Pancreas (tissue), 10 donors: ENCODE measurements at places on chromosomes 6 and 20. TPM values are rescaled to one million over a fixed set of nuclear protein-coding genes. Genes with fewer than 3 reads are reported as not detected.

DNA sequence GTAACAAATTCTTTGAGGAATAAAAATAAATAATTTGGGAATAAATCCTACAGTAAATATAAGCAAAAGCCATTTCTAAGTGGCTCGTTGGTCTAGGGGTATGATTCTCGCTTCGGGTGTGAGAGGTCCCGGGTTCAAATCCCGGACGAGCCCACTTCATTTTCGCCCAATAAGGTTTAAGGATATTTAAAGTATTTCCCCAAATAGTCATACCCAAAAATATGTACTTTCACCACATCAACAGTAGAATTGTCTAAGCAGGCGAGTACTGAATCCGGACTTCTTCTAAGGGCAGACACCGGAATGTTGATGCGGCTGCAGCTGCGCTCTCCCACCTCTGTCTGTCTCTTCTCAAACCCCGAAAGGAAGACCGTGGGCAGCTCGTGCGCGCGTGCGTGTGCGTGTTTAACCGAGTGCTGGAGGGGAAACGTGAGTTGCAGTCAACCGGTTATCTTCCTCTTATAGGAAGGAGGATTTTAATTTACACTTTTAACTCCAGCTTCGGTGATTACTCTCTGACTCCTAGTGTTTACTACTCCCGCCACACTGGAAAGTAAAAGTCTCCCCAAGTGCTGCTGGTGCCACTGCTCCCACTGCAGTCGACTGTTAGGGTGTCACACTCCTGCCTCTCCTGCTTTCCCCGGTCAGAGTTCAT is 155.7 kb upstream of the PRSS16 start:
- H3K27ac ChIP-seq = no peak overlapping the region
- H3K4me1 ChIP-seq = no peaks in the 10 kb centered on the region
- no peak for DNase-seq
- no peaks in the 10 kb centered on the region for H3K27me3 ChIP-seq
- no peak overlapping the region for H3K4me3 ChIP-seq

GRCh38 chr20:48864254-48864653 is 36.5 kb upstream of the PREX1 start:
- no peak overlapping the region for H3K4me3 ChIP-seq
- H3K4me1 ChIP-seq = no peaks in the 10 kb centered on the region
- H3K27me3 ChIP-seq = no peaks in the 10 kb centered on the region
- H3K27ac ChIP-seq = no peak overlapping the region
- DNase-seq = no peak

TGM2 gene
- total RNA-seq = 3.8 TPM

- H3K4me1 ChIP-seq = no peaks in the 10 kb centered on the region
- DNase-seq = no peak
- H3K27me3 ChIP-seq = no peaks in the 10 kb centered on the region
- no peak overlapping the region for H3K27ac ChIP-seq
Observed at GRCh38 chr6:109428889-109429477, 11.4 kb downstream of the PPIL6 start.

DNA sequence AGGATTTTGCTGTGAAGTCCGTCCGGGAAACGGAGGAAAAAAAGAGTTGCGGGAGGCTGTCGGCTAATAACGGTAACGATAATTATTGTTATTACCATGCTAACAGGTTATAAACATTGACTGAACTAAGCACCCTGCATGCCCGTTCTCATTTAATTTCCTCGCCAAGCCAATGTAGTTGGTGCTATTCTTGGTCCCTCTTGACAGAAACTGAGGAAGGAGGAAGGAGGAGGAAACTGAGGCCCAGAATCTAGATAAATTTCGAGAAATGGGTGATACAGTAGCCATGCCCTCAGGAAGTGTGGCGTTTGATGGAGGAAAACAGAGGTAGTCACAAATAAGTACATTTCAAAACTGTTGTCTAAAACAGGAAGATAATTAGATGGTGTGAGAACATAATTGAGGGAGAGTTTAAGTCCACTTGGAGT is 474 bp downstream of the TPX2 start:
- H3K27me3 ChIP-seq = no peaks in the 10 kb centered on the region
- H3K36me3 ChIP-seq = no peaks in the 10 kb centered on the region
- H3K4me3 ChIP-seq = peak overlapping the region; percentile 54
- H3K4me1 ChIP-seq = no peaks in the 10 kb centered on the region
- no peak for DNase-seq
- no peak overlapping the region for H3K27ac ChIP-seq

DNA sequence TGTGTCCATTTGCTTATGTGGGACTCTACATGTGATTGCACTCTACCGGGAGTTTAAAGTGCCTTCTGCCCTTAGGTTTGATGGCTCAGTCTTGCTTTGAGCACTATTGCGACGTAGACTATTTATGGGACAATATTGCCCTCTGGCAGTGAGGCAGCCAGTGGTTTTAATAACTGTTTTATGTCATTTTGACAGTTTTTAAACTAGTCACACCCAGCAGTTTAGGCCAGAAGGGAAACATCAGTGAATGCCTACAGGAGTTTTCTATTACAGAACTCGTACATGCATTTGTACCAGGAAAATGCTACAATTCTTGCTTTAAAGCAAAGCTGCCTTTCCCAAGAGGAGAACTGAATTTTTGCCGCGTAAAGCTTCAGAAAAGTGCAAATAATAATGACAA is 813.7 kb downstream of the KIF16B start:
- no peaks in the 10 kb centered on the region for H3K4me1 ChIP-seq
- no peaks in the 10 kb centered on the region for H3K27me3 ChIP-seq
- no peak overlapping the region for H3K27ac ChIP-seq
- H3K36me3 ChIP-seq = no peaks in the 10 kb centered on the region

DNA sequence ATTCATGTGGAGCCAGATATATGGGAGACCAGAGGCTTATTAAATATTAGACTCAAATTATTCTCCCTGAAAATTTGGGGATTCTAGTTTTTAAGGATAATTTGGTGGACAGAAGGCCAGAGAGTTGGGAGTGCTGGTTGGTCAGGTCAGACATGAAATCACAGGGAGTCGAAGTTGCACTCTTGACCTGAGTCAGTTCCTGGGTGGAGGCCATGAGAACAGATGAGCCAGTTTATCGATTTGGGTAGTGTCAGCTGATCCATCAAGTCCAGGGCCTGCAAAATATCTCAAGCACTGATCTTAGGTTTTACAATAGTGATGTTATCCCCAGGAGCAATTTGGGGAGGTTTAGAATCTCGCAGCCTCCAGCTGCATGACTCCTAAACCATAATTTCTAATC is 563.5 kb upstream of the NRSN1 start:
- H3K27me3 ChIP-seq = no peaks in the 10 kb centered on the region
- H3K27ac ChIP-seq = no peak overlapping the region
- no peaks in the 10 kb centered on the region for H3K4me1 ChIP-seq
- H3K4me3 ChIP-seq = no peak overlapping the region
- no peaks in the 10 kb centered on the region for H3K36me3 ChIP-seq
- DNase-seq = no peak

DNA sequence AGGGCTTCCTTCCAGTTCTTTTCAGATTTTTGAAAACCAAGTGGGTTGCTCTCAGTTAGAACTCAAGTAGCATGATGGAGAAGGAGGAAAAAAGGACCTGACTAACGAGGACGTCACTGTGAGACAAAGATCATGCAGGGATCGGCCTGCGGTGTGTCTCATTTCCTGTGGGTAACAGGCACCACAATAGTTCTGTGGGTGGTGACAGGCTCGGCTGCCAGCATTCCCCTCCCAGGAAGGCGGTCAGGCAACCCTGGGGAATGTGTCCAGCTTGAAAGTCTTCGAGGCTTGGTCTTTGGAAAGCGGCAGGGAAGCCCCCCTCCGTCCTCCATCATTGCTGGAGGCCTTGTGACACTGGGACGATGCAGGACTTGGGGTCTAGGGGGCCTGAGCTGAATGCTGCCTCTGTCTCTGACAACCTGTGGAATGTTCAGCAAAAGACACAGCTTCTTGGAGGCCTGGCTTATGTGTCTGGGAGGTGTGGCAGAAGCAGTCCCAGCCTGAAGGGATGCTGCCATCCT is 121.0 kb downstream of the BCAS1 start:
- no peaks in the 10 kb centered on the region for H3K4me1 ChIP-seq
- no peaks in the 10 kb centered on the region for H3K27me3 ChIP-seq
- no peaks in the 10 kb centered on the region for H3K36me3 ChIP-seq

- H3K27me3 ChIP-seq = no peaks in the 10 kb centered on the region
- DNase-seq = no peak
- no peaks in the 10 kb centered on the region for H3K36me3 ChIP-seq
- H3K4me3 ChIP-seq = no peak overlapping the region
Observed at GRCh38 chr6:7021301-7021700, 86.5 kb upstream of the RREB1 start.

- H3K36me3 ChIP-seq = no peaks in the 10 kb centered on the region
- H3K27ac ChIP-seq = no peak overlapping the region
- no peaks in the 10 kb centered on the region for H3K27me3 ChIP-seq
- DNase-seq = no peak
Observed at GRCh38 chr20:19392344-19393130, 180.1 kb downstream of the SLC24A3 start.

DPPA5 gene
- not detected for total RNA-seq

GRCh38 chr6:81708113-81708699 is 44.3 kb downstream of the TENT5A start:
- no peaks in the 10 kb centered on the region for H3K36me3 ChIP-seq
- no peak overlapping the region for H3K27ac ChIP-seq
- no peaks in the 10 kb centered on the region for H3K27me3 ChIP-seq
- H3K4me1 ChIP-seq = no peaks in the 10 kb centered on the region

GRCh38 chr20:38127920-38128528 is 37.0 kb downstream of the TGM2 start:
- no peaks in the 10 kb centered on the region for H3K36me3 ChIP-seq
- no peak overlapping the region for H3K27ac ChIP-seq
- H3K27me3 ChIP-seq = no peaks in the 10 kb centered on the region

DNA sequence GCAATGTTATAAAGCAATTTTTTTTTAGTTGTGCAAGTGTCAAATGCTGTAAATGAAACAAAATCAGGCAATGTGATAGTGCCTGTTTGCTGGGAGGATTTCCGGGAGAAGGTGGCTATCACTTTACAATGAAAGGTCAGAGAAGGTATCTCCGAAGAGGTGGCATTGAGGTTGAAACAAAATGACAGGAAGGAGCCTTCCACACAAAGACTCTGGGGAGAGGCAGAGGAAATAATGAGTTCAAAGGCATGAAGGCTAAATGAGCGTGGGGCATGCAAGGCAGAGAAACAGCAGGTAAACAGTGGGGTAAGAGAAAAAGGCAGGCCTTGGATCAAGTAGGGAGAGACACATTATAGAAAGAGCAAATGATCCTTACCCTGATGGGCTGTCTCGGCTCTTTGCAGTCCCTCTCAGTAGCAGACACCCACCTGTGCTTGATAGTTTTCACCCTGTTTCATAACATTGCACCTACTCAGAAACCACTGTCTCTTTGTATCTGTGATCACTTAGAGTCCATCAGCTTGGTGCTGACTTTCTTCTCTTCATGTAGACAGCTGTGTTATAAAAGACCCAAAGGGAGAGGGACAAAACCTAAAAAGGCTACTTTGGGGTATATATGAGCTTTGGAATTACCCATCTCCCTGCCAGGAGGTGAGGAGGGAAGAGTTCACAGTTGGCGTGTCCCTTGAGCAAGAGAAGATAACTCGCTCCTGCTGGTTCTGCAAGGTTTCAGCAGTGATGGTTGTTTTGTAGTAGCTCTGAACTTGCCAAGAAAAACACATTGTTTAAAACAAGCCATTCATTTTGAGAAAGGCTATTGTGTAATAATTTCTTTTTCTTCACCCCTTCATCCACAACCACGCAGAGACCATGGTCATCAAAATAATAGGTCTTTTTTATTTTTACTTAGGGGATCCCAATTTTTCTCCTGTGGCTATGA is 22.3 kb downstream of the NRN1 start:
- H3K4me1 ChIP-seq = no peaks in the 10 kb centered on the region
- DNase-seq = no peak
- no peak overlapping the region for H3K27ac ChIP-seq
- H3K27me3 ChIP-seq = no peaks in the 10 kb centered on the region
- H3K4me3 ChIP-seq = no peak overlapping the region

PCMTD2 gene
- total RNA-seq = 36.2 TPM

DSP gene
- total RNA-seq = 139 TPM

DNA sequence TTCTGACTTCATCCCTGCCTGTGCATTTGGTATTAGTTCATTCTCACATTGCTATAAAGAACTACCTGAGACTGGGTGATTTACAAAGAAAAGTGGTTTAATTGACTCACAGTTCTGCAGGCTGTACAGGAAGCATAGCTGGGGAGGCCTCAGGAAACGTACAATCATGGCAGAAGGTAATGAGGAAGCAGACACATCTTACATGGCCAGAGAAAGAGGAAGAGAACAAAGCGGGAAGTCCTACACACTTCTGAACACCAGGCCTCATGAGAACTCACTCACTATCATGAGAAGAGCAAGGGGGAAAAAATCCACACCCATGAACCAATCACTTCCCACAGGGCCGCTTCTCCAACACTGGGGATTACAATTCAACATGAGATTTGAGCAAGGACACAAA is 303.9 kb downstream of the CBLN4 start:
- H3K27me3 ChIP-seq = no peaks in the 10 kb centered on the region
- H3K27ac ChIP-seq = no peak overlapping the region
- H3K36me3 ChIP-seq = no peaks in the 10 kb centered on the region
- H3K4me1 ChIP-seq = no peaks in the 10 kb centered on the region
- no peak overlapping the region for H3K4me3 ChIP-seq

GRCh38 chr20:12535316-12535715 is 473.5 kb upstream of the SPTLC3 start:
- no peaks in the 10 kb centered on the region for H3K4me1 ChIP-seq
- DNase-seq = no peak
- no peaks in the 10 kb centered on the region for H3K36me3 ChIP-seq
